ENCODE measurements at places on chromosomes 1 and 21.

DNA sequence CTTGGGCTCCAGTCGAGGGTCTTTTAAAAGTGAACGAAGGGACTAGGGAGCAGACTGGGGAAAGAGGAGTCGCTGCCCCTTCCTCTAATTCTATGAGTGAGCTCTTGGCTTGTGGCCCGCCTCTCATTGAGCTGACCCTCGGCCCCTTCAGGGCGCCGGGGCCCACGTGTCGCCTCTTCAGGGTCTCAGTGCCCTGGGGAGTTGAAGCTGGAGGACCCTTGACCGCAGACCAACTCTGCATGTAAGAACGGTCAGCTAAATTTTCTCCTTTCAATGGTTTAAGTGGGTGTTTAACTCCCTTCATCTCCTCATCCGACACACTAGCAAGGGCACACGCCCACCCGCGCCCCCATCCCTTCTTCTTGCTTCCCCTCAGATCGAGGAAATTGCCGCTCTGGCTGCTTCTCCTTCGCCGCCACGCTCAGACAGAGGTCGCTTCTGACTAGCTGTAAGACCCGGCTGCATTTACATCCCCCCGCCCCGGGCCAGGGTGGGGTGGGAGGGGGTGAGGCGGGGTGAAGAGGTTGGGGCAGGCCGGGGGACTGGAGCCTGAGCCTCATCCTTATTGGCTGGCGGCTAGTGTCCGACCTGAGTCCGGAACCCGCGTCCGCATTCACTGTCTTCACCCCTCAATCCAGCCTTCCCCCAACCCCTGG lies 10.9 kb downstream of the NR5A2 start:
- no peak for DNase-seq

GRCh38 chr21:14982336-14982735 lies 82.5 kb downstream of the NRIP1 start:
- DNase-seq: no peak

DNA sequence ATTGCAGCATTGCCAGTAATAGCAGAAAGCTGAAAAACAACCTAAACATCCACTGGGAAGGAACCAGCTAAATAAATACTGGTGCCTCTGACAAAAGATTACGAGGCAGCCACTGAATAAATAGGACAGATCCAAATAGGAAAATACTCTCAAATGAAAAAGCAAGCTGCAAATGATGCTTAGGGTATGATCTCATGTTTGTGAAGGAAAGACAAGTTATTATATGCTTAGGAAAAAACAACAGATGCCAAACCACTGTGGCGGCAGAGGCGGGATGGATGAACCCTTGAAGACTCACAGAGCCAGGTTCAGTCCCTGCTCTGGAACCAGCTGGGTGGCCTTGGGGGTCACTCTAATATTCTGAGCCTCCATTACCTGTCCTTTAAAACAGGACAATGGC lies 41.6 kb downstream of the MATN1 start:
- DNase-seq: no peak

DNA sequence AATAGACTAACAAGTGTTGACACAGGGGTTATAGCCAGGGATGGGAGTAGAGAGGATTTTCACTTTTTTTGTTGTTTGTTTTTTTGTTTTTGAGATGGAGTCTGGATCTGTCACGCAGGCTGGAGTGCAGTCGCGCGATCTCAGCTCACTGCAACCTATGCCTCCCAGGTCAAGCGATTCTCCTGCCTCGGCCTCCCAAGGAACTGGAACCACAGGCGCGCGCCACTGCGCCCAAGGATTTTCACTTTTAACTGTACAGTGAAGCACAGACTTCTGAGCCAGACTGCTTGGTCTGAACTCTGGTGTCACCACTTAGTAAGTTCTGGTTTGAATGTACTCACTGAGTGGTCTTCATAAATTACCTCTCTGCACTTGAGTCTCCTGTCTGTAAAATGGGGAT lies 40.2 kb upstream of the WASF2 start:
- DNase-seq: no peak

DNA sequence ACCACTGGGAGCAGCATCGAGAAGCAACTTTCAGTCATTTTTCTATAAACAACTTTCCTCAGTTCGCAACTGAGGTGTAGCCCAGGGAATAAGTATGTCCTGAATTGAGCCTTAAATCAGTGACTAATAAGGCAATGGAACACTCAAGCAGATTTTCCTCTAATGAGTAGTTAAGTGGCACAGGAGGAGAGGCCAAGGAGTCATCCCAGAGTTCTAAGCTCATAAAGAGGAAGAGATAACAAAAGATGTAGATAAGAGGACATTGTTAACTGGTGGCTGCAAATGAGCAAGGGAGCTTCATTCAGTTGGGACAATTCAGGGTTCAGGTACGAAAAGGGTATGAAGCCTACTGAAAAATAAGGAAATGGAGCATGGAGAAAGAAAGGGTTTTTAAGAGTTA lies 64.5 kb downstream of the LRRC40 start:
- DNase-seq: no peak

- no peak for DNase-seq
Measured at GRCh38 chr1:183873642-183874041, 68.7 kb downstream of the RGL1 start.

GRCh38 chr1:67333603-67334002 lies 25.9 kb downstream of the IL12RB2 start:
- DNase-seq: no peak

GRCh38 chr1:54337928-54338327 lies 68.3 kb downstream of the SSBP3 start:
- no peak for DNase-seq

DNA sequence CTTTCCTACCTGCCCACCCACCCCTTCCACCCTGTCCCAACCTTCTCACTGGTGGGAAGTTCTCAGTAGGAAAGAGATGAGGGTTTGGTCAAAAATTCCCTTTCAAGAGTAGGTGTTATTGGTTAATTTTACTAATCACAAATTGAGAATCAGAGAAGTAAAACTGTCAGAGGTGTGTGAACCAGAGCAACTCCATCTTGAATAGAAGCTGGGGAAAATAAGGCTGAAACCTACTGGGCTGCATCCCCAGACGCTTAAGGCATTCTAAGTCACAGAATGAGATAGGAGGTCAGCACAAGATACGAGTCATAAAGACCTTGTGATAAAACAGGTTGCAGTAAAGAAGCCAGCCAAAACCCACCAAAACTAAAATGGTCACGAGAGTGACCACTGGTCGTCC lies 11.5 kb downstream of the PLA2G2D start:
- DNase-seq: no peak

GRCh38 chr1:108051631-108052377 lies 86.8 kb upstream of the VAV3 start:
- no peak for DNase-seq

- DNase-seq: no peak
Measured at GRCh38 chr21:24294171-24294570, 1313.1 kb downstream of the MRPL39 start.

DNA sequence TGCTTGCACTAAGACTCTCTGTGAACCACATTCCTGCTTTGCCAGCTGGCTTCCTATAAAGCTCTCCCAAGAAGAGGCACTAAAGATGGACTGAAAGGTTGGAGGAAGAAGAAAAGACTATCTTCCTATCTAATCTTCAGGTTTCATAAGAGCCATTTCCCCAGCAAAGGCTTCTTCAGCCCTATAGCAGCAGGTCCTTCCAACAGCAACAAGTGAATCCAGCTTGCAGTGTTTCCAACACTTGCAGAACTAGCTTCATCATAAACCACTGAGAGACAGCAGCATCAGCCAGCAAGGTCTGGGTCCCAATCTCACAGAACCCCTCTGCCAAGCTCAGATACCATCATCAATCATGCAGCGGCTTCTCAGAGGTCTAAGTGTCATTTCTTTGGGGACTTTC lies 28.1 kb downstream of the FOXJ3 start:
- no peak for DNase-seq

GRCh38 chr21:36322083-36322424 lies 2.1 kb downstream of the MORC3 start:
- DNase-seq: no peak

DNA sequence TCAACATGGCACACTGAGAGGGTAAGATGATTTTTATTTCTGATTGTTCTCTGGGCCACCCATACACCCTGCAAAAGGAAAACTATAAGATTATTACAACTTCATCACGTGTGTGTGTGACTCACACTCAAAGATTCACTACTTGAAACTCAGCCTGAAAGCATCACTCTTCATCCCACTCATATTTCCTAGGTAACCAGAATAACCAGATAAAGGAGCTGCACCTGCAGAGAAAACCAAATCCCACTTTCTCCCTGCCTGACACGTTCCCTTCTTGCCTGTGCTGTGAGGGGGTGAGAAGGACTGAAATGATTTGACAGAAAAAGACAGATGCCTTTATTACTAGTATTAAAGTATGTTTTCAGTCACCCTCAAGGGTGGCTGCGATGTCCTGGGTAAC lies 131.6 kb downstream of the TGFBR3 start:
- DNase-seq: no peak

GRCh38 chr1:55062801-55063576 lies 23.6 kb downstream of the PCSK9 start:
- no peak for DNase-seq

DNA sequence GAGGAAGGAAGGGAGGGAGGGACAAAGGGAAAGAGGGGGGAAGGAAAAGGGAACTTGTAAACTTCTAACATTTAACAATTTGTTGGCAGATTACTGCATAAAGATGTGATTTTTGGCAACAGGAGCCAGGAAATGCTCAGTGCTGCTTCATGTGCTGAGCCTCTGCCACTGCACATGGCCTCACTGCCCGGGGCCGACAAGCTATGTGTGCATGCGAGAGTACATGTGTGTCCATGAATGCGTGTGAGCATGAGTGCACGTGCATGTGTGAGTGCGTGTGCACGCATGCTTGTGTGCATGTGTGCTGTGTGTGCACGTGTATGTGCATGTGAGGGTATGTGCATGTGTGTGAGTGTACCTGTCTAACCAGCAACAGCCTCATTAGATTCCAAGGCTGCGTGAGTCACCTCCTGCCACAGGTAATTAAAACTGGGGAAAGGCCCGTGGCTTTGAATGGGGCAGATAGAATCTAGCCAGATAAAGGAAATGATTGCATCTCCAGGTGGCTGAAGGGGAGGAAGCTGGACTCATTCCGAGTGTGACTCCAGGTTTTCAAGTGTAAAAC lies 41.4 kb upstream of the TSPEAR start:
- no peak for DNase-seq

DNA sequence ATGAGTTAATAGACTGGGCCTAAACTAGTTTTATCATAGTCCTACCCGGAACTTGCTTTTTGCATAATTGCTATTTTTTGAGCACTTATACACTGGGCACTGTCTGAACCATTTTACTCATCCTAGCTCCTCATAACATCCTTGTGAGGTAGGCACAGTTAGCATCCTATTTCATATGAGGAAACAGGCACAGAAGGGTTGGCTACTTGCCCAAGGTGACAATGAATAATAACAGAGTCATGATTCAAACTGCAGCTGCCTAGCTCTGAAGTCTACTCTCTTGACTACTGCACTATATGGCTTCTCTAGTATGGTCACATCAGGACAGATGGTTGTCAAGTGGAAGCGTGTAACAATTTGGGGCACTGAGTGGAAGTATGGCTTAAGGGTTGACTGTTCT lies 18.2 kb upstream of the RC3H1 start:
- DNase-seq: no peak

DNA sequence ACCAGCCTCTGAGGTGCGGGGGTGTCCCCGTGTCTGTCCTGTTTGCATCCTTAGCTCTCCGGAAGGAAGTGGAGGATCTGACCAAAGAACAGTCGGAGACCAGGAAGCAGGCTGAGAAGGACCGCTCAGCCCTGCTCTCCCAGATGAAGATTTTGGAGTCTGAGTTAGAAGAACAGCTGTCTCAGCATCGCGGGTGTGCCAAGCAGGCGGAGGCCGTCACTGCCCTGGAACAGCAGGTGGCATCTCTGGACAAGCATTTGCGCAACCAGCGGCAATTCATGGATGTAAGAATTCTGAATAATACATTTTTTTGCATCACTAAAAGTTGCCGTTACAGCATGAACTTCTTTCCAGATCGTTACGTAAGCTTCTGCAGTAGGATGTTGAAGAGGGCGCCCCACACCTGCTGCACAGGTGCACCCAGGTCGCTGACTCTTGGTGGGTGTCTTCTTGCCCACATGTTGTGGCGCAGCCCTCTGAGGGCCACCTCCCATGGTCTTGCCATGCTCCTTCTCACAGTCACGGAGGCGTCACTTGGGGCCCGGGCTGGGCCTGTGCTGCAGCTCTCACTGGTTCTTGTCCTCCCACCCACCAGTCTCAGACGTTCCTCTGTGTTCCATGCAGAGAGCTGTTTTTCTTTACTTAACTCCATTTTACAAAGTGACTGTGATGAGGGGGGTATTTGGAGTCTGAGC lies 61.3 kb upstream of the DIP2A start:
- DNase-seq: no peak

GRCh38 chr1:2109581-2110021 lies 59.4 kb downstream of the PRKCZ start:
- DNase-seq: no peak

DNA sequence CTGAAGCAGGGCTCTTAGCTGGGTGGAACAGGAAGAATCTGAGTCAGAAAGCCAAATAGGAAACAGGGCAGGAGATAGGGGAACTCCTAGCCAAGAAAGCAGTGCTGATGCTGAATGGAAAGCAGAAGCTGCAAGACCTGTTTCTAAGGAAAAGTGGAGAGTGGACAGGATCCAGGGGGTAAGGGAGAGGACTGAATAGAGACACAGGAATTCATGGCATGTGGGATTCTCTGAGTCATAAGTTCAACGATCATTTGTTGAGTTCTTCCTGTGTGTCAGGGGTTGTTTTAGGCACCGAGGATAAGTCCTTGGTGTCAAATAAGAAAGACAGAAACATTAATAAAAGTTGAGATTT lies 153.8 kb upstream of the FGGY start:
- DNase-seq: no peak

DNA sequence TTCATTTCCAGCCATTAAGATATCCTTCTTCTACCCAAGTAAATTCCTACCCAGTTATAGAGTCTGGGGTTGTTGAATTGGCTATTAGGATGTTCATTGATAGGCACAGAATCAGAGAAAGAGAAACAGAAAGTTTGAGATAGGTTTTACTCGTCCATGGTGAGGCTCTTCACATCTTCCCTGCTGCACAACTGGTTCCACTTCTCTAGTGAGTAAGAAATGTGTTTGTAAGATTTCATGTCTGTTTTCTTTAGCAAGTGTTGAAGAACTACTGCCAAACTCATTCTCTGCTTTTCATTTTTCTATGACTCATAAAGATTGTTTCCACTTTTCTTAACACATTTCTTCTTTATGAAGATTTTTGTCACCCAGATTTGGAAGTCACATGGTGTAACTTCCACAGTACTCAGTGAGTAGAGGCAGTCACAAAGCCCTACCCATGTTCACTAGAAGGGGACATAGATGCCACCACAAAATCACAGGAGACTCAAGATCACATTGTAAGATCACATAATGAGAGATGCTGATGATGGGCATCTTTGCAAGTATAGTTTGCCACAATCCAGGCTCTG lies 152.3 kb downstream of the SNX7 start:
- DNase-seq: no peak

Data from esophagus squamous epithelium (tissue), 5 donors.